CD8-positive, alpha-beta memory T cell (primary cell): ENCODE measurements at places on chromosomes 16 and 17. TPM values are rescaled to one million over a fixed set of nuclear protein-coding genes. Genes with fewer than 3 reads are reported as not detected.

GRCh38 chr17:59002126-59002525 lies 104.6 kb downstream of the TRIM37 start:
- no peak for DNase-seq

- peak; percentile 84 for DNase-seq
Measured at GRCh38 chr17:75113798-75114551, 4.2 kb downstream of the ARMC7 start.

- no peak for DNase-seq
Measured at GRCh38 chr17:68060336-68060735, 24.8 kb downstream of the KPNA2 start.

- no peak for DNase-seq
Measured at GRCh38 chr16:30096862-30097563, 1.0 kb upstream of the YPEL3 start.

DNA sequence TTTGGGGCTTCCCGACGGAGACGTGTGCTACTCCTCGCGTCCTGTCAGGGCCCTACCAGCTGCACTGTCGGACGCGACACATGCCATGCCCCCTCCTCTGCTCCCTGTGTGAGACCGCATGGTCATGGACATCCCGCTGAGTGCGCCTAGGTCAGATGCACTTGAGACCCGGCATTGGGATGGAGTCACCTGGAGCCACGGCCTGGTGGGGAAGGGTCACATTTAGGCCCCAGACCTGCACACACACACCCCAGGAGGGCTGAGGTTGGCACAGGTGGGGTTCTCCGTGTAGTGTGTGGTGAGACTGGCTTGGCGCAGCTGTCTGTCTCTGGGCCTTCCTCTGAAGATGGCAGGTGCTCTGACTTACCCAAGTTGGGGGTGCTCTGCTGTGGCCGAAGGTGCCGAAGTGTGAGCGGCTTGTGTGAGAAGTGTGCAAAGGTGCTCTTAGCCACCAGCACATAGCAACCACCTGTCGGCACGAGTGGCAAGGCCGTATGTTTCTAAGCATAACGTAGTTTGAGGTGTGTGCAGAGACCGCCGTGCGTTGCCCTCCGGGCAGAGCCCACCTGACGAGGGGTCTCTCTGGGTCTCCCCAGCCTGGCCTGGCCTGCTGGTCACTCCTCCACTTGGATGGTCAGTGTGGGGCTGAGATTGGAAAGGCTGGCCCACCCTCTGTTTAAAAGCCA lies 108.6 kb downstream of the BANP start:
- DNase-seq, result no peak

GRCh38 chr17:2237521-2237921 lies 66.1 kb downstream of the SMG6 start:
- no peak for DNase-seq

DNA sequence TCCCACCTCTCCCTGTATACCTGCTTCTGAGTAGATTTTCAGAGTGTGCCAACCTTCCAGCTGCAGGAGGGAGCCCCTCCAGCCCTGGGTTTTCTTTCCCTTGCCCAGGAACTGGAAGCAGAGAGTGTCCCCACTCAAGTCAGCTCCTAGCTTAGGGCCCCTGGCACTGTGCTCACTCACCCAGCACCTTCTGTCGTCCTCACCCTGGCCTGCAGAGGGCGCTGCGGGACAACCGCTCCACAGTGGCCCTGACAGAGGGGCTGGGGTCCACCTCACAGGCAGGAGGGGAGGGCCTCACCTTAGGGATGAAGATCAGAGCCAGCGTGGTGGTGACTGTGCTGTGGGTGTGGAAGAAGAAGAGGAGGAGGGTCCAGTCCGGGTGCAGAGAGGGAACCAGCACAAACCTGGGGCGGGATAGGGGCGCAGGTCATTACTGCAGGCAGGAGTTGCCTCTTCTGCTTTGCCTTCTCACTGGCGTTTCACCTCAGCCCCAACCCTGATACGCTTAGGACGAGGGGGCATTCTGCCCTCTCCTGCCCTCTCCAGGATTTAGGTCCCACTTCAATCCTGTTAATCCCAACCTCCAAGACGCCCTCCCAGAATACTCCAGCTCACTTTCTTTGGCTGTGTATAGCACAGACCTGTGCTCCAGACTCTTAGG lies 10.0 kb downstream of the GPR179 start:
- DNase-seq, result no peak

DNA sequence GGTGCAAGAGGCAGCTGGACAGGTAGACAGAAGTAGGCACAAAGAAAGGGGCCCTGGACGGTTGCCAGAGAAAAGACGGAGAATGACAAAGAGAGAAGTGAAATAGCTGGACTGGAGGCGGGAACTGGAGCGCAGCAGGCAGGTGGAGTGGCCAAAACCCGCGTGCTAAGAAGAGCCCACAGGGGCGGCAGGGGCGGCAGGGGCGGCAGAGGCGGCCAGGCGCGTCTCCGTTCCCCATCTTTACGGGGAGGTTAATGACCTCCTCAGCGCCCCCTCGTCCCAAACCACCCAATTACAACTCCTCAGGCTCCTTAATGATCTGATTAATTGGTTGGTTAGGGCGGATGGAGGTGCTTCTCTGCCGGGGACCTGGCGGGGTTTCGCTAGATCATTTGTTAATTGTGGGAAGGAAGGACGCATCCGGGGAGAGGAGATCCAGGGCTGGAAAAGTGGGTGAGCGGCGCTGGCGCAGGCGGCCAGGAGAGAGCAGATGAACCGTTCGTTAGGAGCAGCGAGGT lies 15.4 kb upstream of the HOXB9 start:
- no peak for DNase-seq

GRCh38 chr16:19301931-19302330 lies 16.4 kb downstream of the CLEC19A start:
- DNase-seq, result no peak

DNA sequence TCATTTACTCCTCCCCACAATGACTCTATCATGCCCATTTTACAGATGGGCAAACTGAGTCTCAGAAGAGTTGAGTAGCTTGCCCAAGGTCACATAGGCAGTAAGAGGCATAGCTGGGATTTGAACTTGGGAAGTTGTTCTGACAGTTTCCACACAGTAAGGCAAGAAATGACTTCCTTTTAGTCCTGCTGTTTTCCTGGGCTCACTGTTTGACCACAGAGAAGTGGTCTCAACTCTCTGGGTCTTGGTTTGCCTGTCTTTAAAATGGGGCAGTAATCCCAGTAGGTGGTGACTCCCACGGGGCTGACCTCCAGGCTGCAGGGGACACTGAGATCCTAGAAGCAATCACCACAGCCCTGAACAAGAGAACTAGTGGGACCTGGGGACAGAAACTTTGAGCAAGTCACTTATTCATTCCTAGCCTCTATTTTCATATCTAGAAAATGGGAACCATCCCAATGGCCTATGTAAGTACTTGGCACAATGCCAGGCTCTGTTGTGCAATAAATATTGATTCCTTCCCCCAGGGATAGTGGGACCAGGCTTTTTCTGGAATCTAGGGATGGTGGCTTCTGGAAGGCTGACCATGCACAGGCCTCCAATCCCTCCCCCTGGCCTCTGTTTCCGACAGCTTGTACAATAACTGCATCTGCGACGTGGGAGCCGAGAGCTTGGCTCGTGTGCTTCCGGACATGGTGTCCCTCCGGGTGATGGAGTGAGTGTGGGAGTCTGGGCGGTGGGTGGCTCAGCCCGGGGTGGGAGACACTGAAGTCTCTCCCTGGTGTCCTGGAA lies 20.5 kb downstream of the DEXI start:
- DNase-seq, result no peak

DNA sequence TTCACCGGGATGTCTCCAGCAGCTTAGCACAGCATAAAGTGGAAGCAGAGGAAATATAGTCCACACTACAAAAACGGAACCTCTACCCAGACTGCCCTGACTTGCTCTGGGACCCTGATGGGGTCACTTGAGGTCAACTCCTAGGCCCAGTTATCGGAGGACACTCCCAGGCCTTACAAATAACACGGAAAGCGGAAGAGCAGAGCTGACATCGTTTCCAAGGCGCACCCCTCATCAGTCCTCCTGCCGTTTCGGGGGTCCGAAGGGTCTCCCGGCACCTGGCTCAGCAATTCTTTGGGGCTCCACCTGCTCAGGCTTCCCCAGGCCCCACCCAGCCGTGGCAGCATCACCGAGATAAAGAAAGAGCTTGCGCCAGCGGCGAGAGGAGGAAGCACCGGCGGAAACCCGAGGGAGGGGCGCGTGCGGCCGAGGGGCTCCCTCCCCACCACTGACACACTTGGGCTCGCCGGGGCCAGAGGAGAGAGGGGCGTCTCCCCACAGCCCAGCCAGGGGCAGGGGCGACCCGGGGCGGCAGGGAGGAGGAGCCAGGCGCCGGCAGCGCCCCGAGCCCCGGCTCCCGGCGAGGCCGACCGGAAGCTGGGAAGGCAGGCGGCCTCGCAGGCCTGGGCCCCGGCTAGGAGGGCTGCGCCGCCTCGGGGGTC lies 727 bp downstream of the CORO7 start:
- DNase-seq, result peak; percentile 76

GRCh38 chr16:1125471-1125870 lies 27.4 kb upstream of the CACNA1H start:
- DNase-seq, result no peak

GRCh38 chr17:40038882-40039513 lies 15.2 kb downstream of the MED24 start:
- DNase-seq, result no peak

DNA sequence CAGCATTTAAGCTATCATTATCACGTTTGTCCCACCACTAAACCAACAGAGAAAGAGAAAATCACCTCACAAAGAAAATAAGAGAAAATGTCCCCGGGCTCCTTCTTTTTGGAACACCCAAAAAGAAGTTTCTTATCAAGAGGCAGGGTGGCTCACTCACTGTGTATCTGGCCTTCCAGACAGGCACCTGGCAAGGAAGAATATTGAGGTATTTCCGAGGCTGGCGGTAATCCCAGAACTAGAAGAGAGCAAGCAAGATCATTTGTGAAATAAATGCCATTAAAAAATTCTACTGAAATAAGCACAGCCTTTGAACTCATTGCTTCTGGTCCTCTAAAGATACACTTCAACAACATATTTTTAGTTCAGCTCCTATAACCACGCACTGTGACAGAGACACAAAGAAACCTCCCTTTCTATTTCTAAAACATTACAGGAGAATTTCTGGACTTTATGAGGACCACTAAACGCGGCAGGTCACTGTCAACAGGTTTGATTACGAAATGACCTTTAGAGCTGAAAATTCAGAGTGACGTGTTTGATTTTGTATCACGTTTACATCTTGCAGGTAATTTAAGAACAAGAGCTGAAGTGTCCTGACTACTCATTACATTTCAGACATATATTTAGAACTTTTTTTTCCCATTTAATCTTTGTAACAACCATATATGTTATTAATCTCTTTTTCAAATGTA lies 61.0 kb downstream of the WDR59 start:
- DNase-seq, result no peak

- no peak for DNase-seq
Measured at GRCh38 chr17:42414704-42415409, 8.2 kb downstream of the CAVIN1 start.

DNA sequence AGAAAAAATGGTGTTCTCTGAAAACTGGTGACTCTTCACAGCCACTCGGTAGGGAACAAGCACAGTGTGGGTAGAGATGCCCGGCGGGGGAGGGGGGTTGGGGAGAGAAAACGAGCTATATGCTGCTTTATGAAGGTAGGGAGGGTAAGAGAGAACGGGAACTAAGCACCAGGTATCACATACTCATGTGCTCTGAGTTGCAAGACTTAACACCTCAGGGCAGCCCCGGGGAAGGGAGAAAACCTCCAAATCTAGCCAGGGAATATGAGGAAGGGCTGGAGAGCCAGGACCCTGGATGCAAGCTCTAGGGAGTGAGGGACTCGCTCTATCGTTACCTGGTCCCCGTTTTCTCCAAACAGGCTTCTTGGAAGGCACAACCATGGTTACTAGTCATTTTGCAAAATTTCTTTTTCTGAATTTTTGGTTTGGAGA lies 35.3 kb downstream of the HIC1 start:
- no peak for DNase-seq

GRCh38 chr16:49603956-49604355 lies 230.4 kb downstream of the C16orf78 start:
- no peak for DNase-seq

DNA sequence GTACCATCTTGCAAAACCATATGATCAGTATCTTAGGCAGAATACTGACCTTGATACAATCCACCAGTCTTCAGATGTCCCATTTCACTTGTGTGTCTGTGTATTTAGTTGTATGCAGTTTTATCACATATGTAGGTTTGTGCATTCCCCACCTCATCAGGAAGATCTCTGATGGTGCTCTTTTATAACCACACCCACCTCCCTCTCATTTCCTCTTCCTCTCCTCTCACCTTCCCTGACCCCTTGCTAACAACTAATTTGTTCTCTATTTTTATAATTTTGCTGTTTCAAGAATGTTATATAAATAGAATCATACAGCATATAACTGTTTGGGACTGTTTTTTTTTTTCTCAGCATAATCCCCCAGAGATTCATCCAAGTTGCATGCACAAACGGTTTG lies 52.0 kb upstream of the ACSM2B start:
- DNase-seq, result no peak

DNA sequence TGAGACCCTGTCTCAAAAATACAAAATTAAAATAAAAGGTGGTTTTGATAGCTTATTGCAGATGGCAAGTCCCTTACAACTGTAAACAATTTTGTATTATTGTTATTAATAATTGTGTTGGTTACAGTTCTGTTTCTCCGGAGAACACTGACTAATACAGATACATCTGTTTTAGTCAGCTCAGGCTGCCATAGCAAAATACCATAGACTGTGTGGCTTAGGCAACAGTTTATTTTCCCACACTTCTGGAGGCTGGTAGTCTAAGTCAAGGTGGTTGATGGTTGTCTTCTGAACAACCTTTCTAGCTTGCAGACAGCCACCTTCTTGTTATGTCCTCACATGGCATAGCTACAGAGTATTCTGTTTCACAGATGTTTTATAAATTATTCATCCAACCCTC lies 14.2 kb upstream of the IL21R start:
- DNase-seq, result no peak

- peak; percentile 73 for DNase-seq
Measured at GRCh38 chr17:14302091-14302430, 1.2 kb downstream of the HS3ST3B1 start.

DNA sequence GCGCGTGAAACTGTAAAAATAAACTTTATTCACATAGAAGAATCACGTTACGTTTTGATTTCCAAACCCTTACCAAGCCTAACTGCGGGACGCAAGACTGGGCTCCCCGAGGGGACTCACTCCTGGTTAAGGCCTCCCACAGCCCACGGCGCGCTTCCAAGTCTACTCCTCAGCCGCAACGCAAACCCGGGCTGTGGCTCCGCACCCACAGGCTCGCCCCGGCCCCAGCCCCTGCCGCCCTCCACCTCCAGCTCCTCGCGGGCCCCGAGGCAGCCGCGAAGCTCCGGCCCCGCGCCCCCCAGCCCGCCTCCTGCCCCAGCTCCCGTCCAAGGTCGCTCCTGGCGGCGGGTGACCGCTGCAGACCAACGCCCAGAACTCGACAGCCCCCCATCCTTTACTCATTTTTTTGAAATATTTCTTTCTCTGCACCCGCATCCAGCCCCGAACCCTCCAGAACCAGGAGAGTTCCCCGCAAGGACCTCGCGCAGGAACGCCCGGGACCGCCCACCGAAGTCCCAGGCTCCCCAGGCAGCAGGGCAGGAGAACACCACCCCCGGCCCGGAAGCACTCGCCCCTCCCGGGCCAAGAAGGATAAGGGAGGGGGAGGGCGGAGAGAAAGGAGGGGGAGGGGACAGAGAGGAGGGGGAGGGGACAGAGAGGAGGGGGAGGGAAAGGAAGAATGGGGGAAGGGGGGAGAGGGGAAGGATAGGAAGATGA lies 912 bp downstream of the USP22 start:
- peak; percentile 47 for DNase-seq

GNGT2 gene
- 33.6 TPM for polyA plus RNA-seq

SPHK1 gene
- 0.76 TPM for polyA plus RNA-seq

RSAD1 gene
- polyA plus RNA-seq, result 66.4 TPM

VMO1 gene
- not detected for polyA plus RNA-seq

TMED6 gene
- polyA plus RNA-seq, result not detected

RUNDC3A gene
- not detected for polyA plus RNA-seq

CES3 gene
- not detected for polyA plus RNA-seq

CDH3 gene
- polyA plus RNA-seq, result 0.14 TPM

VASN gene
- polyA plus RNA-seq, result not detected
